Upper lobe of left lung (tissue), 6 donors: ENCODE measurements at places on chromosomes 2 and 18. TPM values are rescaled to one million over a fixed set of nuclear protein-coding genes. Genes with fewer than 3 reads are reported as not detected.

Gene CFAP53
- 2.1 TPM for total RNA-seq

Gene LAMA3
- 202 TPM for total RNA-seq

Gene POTEF
- not detected for total RNA-seq

Gene GALNT5
- 23.9 TPM for total RNA-seq

Gene EGR4
- total RNA-seq = not detected

Gene HOXD9
- total RNA-seq = not detected

Gene SAG
- not detected for total RNA-seq

Gene SERPINB3
- 0.30 TPM for total RNA-seq

Gene GAL3ST2
- 0.91 TPM for total RNA-seq

Gene STPG4
- not detected for total RNA-seq

Gene RRM2
- total RNA-seq = 2.8 TPM

Gene TMEM198
- total RNA-seq = 12.6 TPM

Gene RMDN2
- total RNA-seq = 18.2 TPM

Gene ANTXR1
- 29.4 TPM for total RNA-seq

Gene RUFY4
- total RNA-seq = 0.15 TPM

Gene CYP27C1
- 0.11 TPM for total RNA-seq

Gene TGFA
- total RNA-seq = 12.2 TPM

Gene PER2
- total RNA-seq = 16.3 TPM

Gene C2orf80
- not detected for total RNA-seq

Gene PSME4
- total RNA-seq = 80.7 TPM

Gene SCYGR6
- not detected for total RNA-seq

Gene BOLL
- not detected for total RNA-seq

Gene MFF
- 90.7 TPM for total RNA-seq

Gene ALLC
- total RNA-seq = not detected

Gene MZT2B
- total RNA-seq = 143 TPM

Gene SH3RF3
- total RNA-seq = 21.0 TPM

Gene CD207
- total RNA-seq = not detected

Gene CROCC2
- total RNA-seq = 17.1 TPM
